Suppressor macrophage treated with lipopolysaccharide for 1 hour (primary cell): ENCODE measurements at places on chromosomes 4 and X.
A peak's percentile ranks its signal among the peaks of the same experiment; 100 is the strongest.

DNA sequence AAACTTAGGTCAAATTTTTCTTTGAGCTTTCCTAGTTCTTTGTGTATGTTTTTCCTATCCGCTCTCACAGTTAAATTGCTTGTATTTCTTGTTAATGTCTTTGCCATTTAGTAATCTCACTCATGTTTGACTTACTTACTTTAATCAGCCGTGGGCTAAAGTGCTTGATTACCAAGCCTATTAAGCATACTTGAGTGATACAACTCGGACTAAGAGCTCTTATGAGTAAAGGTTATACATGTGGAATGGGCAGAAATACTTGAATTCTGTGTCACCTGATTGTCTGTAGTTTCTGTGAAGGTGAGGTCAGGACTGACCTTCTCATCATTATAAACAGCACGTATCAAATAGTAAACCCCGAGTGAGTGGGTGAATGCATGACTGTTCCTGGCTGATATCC, 664.5 kb downstream of the PDHA2 start:
- no peak for DNase-seq

DNA sequence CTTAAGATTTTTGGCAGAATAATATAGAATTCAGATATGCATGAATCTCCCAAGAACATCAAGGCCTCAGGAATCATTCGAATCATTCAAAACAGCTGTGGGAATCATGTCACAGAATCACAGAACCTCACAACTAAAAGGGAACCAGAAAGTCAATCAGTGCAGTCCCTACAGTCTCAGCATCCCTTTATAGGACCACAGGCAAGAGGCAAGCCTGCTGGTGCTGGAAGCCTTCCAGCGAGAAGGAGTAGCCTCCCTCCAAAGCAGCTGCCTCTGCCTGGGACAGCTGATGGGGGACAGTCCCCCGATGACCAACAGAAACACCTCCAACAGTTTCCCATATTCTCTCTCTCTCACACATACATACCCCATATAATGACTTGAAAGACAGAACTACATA, 20.7 kb downstream of the QDPR start:
- DNase-seq = no peak

GRCh38 chr4:101795704-101796103, 5.2 kb downstream of the BANK1 start:
- DNase-seq = no peak

GRCh38 chrX:40012039-40012867, 85.5 kb downstream of the BCOR start:
- peak; percentile 39 for DNase-seq

- DNase-seq = peak; percentile 54
Measured at GRCh38 chrX:118116713-118117550, at the start of gene KLHL13. Gene KLHL13, minus strand, starts transcription at chrX:118116810. Its CDS starts 88,337 bp downstream, at chrX:118028473.

GRCh38 chr4:126028876-126029275, 714.1 kb downstream of the FAT4 start:
- DNase-seq = no peak

DNA sequence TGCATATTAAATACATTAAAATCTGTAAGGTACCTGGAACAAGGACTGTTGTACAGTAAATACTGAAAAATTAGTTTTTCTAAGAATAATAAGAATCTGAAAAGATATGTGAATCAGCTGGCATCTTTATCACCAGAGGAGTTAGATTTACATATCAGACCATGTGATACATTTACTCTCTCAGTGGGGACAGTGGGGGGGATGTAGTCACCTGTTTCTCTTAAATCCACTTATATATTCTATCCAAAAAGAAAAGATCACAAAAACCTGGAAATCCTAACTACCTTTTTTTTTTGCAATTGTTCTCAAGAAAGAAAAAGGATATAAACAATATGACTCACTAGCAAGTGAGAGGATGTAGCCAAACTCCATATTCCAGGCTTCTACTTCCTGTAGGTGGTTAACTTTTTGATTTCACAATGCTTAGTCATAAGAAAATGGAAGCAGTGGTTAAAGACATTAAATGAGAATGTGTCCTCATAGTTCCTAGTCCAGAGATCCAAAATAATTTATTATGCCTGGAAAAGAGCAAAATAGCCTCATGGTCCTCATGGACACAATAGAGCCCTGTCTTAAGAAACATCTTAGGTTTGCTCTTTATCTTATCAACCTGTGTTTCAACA, 22.5 kb upstream of the MYOZ2 start:
- DNase-seq = peak; percentile 95

DNA sequence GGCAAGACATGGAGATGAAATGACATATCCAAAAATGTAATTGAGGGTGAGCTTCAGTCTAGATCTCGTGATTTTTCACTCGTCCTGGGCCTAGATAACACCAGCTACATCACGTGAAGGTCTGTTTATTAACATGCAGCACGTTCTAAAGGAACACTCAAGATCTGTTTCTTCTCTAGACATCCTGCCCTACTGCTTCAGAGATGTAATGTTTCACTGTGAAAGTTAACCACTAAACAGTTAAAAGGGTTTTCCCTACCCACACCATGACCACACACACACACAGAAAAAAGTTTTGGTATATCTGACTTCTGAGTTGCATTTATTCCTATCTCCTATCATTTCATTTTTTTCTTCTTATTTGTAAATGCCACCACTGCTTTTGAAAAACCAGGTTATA, 52.3 kb upstream of the SMIM31 start:
- no peak for DNase-seq

GRCh38 chr4:81486502-81486901, 14.8 kb upstream of the RASGEF1B start:
- DNase-seq = no peak

DNA sequence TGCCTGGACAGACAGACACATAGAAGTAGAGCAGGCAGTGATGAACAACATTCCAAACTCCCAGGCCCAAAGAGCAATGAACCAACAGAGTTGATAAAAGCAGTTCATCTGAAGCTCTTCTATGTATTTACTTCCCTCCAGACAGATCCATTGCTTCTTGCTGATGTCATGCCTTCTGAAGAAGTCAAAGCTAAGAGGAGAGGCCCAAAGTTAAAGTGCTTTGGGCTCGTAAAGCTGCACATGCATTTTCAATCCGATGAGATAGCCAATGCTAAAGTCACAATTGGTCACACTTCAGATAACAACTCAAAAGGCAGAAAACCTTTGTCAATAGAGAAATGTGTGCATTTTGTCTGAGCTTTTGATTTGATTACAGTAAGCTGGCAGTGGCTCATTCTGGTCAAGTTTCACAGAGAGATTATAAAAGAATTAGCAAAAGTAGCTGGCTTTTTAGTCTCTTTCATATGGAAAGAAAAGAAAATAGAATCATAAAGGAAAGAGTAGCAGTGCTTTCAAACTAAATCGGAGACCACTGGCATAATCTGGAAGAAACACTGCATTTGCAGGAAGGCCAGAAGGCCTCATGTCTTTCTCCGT, 82.0 kb downstream of the GPC4 start:
- DNase-seq = no peak

GRCh38 chr4:123990310-123990870, 593.8 kb downstream of the SPRY1 start:
- DNase-seq = no peak

DNA sequence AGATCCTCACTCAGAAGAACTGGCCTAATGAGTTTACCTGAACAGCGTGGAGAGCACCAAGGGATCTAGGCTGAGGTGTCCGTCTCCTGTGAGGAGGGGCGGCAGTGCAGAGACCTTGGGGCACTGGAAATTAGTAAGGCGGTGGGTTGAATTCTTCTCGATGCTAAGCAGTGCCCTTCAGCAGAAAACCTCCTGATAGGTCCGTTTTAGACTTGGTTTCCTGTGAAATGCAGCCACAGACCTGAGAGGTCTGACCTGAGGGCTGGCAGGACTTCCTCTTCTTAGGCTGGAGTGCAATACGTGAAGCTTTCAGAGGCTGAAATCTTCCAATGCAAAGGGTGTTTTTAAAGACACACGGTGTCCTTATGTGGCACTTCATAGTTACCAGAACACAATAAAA, at the start of gene CLNK:
Gene CLNK, minus strand, starts transcription at position 138 of the 400 bp plus-strand sequence. CDS start 16,899 bp downstream, outside the sequence.
- no peak for DNase-seq

DNA sequence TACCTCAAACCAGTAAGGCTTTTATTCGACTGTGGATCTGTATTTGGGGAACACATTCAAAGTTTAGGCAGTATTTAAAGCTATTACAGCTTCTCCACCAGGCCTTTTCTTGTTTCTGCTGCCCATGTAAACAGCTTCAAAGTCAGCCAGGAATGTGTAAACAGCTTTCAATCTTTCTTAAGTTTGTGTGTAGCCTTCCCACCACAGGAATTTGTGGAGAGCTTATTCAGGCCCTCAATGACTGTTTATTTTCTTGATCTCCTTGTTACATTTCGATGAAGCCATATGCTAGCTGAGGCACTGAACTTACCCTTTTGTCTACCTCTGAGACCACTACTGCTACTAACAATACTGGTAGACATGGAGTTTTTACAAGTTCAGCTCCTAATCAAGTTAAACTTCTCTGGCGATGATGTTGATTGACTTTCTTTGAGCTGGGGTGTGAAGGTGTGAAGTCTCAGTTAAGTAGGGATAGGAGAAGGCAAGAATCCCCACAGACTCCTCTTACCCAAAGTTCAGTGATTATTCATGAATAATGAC, 72.6 kb downstream of the NWD2 start:
- no peak for DNase-seq

DNA sequence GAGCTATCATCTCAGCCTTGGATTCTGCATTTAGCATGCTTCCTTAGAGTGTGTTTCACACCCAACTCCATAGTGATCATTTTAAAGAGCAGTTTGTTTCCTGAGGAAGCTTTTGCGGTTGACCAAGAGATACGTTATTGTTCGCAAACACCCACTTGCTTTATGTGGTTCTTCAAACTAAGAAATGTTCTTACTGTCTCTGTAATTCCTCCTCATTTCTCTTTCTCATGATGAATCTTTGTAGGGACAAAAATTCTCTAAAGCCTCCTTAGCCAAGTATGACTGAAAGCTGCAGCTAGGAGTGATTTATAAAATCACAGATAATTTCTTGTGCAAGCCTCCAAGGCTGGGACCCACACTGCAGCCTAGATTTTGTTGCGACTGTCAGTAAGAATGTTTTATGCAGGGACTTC, 10.0 kb downstream of the TNIP3 start:
- peak; percentile 36 for DNase-seq

- peak; percentile 56 for DNase-seq
Measured at GRCh38 chrX:37347420-37347819, 1.7 kb upstream of the PRRG1 start.

- DNase-seq = no peak
Measured at GRCh38 chr4:114890773-114891172, 222.6 kb downstream of the NDST4 start.

DNA sequence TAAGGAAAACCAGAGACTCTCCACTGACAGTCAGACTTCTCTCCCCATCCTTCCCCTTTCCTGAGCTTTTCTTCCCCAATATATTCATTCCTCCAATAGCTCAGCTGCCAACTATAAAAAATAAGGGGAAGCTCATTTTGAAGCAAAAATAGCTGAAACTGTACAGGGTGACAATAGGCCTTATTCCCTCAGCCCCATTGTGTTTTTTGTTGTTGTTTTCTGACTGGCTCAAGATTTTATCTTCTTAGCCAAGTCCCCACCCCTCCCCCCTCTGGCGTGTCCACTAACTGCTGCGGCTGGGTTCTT, 26.2 kb downstream of the PRPS1 start:
- DNase-seq = peak; percentile 63
